GM04504 (cell line): ENCODE measurements at places on chromosomes 7 and 10.

GRCh38 chr7:30633223-30633622 is 38.5 kb downstream of the GARS1 start:
- no peak for DNase-seq

GRCh38 chr10:106076496-106076895 is 1088.0 kb downstream of the SORCS1 start:
- no peak for DNase-seq

DNA sequence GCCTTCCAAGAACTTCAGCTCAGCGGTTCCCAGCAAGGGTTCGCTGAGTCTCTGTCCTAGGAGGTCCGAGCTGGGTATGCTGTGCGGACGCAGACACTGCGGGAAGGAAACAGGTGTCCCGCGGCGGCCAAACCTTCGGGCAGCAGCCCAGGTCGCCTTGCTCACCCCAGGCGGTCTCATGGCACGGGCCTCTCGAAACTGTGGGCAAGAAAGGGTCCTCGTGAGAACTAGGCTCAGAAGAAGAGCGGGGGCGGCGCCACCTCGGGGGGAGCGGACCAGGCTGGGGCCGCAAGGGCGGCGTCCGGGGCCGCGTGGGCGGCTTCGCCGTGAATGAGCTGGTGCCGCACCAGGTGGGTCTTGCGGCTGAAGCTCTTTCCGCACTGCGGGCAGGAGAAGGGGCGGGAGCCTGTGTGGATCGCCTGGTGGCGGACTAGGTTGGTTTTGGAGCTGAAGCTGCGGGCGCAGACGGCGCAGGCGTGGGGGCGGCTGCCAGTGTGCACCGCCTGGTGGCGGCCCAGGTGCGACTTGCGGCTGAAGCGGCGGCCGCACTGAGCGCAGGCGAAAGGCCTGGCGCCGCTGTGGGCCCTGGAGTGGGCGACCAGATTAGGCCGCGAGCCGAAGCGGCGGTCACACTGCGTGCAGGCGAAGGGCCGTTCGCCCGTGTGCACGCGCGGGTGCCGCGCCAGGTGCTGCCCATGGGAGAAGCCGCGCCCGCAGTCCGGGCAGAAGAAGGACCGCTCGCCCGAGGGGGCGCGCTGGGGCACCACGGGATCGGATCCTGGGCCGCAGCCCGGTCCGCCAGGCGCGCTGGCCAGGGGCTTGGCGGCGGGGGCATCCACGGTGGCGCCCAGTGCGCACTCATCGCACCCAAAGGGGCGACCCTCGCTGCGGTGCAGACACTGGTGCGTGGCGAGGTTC is 8.6 kb downstream of the ZNF467 start:
- no peak for DNase-seq

DNA sequence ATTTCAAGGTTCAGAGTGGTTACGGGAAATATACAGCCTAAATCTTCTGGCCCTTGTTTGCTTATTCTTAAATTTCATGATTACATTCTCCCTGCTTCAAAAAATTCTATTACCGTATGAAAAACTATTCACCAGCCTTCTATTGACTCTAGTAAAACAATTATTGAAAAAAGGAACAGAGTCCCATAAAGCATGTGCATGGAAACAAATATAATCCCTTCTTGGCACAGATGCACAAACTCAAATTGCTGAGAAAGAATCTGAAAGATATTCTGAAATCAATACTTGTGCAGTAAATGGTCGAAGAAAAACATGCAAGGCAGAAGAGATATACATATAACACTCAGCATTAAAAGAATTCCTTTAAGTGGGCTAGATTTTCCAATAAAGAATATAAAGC is 83.6 kb downstream of the LRRN3 start:
- no peak for DNase-seq

GRCh38 chr10:75528392-75528791 is 97.0 kb downstream of the LRMDA start:
- no peak for DNase-seq

DNA sequence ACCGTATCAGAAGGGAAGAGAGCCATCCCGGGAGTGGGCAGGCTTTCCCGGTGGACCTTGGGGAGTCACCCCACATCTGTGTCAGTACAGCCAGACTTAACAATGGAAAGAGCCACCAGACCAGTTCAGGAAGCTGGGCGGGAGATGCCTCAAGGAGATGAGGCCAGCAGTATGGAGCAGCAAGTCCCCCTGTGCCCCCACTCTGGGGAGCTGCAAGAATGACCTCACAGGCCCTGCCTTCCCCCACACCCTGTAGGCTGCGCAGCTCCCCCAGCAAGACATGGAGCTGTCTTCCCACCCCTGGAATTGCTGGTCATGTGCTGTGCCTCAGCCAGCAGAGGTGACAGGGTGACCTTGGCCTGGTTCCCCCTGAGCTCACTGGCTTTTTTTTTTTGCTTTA is 76.8 kb upstream of the INSIG1 start:
- DNase-seq = no peak

DNA sequence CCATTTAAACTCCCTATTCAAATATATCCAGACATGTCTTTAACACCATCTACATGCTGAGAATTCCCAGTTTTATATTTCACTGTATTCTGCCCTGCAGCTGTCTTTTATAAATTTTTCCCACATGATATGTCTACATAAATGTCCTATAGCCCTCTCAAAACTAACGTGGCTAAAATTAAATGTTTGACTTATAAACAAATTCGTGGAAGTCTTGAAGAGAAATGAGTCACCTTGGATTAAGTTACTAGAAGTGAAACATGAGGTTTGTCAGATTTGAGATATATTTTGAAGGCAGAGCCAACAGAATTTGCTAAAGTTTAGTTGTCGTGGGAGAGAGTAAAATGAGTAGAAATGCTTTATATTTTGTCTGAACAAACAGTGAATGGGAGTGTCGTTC is 386.9 kb upstream of the CNTNAP2 start:
- DNase-seq = no peak

- DNase-seq = no peak
Measured at GRCh38 chr10:107415446-107415845, 250.9 kb upstream of the SORCS1 start.

GRCh38 chr10:47381427-47382379 is 2.4 kb downstream of the ZNF488 start:
- no peak for DNase-seq

DNA sequence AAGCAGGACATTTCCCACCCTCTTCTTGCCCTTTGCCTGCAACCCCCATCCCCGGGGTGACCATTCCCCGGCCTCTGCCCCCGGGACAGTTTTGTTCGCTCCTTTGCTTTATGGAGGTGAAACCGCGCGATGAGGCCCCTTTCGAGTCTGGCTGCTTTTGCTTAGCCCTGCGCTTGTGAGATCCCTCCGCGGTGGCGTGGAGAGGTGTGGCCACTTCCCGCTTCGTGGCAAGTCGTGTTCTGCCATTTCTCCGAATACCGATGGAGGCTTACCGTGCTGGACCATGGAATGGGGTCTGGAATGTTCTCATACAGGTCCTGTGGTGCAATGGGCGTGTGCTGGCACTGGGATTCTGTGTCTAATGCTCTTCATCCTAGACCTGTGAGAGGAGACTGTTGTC is 106.7 kb downstream of the LHPP start:
- no peak for DNase-seq

DNA sequence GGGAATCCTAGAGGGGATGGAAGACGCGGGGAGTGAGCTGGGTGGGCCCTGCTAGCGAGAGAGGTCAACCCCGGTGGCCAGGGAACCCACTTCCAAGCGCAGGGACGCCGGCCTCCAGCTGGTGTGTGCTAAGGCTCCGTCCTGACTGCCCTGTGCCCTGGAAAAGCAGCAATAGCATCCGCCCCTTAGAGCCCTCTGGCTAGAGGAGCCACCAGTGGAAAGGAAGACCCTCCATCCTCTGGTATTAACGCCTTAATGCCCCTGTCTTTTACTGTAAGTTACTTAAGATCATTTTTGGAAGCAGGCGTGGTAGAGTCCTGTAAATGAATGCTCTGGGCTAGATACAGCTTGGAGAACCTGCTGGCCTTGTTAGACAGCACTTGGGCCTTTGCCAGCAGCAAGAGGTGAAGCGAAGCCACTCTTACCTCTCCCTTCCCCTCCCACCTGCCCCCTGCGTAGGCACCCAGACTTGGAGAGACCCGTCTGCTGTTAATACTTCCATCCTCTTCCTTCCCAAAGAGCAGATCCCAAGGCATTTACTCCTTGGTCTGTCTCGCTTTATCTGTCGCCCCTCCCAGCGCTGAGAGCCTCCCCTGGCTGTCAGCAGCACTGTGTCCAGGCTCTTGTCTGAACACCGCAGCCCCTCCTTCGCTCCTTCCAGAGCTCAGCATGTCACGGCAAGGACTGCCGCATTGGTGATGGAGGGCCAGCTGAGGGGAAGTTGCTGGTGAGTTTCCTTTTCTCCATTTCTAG is 4.6 kb downstream of the REPIN1 start:
- no peak for DNase-seq

- peak; percentile 24 for DNase-seq
Measured at GRCh38 chr10:28910956-28911355, 233.6 kb downstream of the BAMBI start.

GRCh38 chr7:631964-632830 is 94.3 kb upstream of the DNAAF5 start:
- no peak for DNase-seq

DNA sequence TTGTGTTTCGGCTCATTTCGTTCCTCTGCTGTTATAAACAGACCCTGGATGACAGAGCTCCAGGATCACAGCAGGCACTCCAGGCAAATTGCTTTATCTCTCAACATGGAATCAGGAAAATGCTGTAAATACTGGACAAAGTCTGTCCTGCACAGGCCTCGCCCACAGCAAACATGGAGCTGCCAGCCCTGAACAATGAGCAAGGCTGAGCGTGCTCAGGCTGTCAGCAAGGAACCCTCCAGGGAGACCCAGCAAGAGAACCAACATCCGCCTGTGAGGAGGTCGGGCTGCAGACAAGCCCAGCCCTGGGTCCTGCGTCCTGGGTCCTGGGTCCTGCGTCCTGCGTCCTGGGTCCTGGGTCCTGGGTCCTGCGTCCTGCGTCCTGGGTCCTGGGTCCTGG is 180.8 kb downstream of the PTPRN2 start:
- DNase-seq = no peak

GRCh38 chr7:14095233-14095950 is 105.9 kb upstream of the ETV1 start:
- no peak for DNase-seq

GRCh38 chr7:143012409-143012808 is 14.5 kb downstream of the OR9A2 start:
- no peak for DNase-seq

- DNase-seq = no peak
Measured at GRCh38 chr10:31268444-31269303, 50.3 kb upstream of the ZEB1 start.

DNA sequence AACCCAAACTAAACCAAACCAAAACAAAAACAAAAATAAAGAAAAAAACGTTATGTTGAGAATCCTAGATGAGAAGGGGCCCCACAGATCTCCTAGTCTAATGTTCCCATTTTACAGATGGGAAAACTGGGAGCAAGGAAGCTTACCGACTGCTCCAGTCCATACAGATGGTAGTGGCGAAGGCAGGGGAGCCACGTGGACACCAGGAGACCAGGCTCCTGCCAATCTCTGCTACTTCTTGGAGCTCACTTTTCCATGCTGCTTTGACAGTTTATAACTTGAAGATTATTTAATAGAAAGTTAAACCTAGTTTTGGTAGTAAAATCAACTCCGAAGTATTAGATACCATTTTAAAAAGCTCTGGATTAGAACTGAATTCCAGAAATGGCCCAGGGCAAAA is 62.0 kb downstream of the GATA3 start:
- no peak for DNase-seq

GRCh38 chr7:86928308-86928707 is 131.1 kb downstream of the ELAPOR2 start:
- no peak for DNase-seq

- DNase-seq = peak; percentile 35
Measured at GRCh38 chr7:81624650-81625631, 144.9 kb downstream of the HGF start.

DNA sequence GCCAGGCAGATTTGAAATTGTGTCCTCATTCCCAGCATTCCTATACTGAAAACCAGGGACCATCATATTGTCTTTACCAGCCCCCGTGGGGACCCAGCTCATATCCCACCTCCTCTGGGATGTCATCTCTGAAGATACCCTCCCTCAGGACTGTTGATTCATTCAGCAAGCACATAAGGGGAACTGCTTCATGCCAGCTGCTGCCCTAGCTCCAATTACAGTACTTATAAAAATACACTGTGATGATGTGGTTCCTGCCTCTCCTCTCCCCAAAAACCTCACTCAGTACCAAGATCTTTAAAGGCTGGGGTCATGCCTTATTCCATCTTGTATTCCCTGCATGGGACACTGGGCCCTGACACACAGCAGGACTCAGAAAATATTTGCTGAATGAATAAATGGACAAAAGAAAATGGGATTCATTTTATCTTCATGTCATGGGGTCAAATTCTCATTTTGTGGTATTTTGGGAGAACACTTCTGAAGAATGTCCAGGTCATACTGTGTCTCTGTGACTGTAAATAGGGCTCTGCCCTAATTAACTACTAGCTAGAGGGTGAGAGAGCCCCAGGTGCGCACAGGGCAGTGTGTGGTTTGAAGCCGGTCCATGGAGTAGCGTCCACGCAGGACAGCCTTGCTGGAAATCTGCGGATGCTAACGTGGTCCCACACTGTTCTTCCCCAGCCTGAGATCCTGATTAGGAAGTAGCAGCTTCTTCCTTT is 29.0 kb upstream of the DAGLB start:
- no peak for DNase-seq

GRCh38 chr10:132868995-132869394 is 73.4 kb downstream of the CFAP46 start:
- no peak for DNase-seq

- DNase-seq = no peak
Measured at GRCh38 chr7:10908600-10908999, 65.1 kb upstream of the PHF14 start.

DNA sequence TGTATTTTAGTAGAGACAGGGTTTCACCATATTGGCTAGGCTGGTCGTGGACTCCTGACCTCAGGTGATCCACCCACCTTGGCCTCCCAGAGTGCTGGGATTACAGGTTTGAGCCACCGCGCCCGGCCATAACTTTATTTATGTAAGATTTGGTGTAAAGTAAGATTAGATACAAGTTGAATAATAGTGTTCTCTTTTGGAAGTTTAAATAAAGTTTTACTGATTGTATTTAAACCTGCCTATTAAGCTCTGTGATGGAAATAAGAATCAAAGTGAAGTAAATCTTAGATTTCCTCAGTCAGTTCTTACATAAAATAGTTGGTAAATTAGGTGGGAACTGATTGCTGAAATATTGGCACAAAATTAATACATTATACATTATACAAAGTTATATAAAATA is 86.0 kb downstream of the MKLN1 start:
- no peak for DNase-seq

DNA sequence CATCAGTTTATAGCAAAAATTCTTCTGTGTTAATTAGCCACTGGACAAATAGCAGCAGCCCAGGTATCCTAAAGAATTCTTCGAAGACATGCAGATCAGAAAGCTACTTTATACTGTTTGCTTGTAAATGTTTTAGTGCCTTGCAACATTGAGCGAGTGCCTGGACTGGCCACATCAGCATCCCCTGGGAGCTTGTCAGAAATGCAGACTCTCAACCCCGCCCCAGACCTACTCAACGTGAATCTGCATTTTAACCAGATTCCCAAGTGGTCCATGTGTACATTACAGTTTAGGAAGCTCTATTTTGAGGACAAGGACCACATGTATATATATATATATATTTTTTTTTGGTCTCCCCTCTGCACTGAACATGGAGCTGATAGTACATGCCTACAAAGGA is 18.5 kb upstream of the PLEKHS1 start:
- DNase-seq = no peak
